ENCODE measurements at places on chromosomes 1 and 21.

DNA sequence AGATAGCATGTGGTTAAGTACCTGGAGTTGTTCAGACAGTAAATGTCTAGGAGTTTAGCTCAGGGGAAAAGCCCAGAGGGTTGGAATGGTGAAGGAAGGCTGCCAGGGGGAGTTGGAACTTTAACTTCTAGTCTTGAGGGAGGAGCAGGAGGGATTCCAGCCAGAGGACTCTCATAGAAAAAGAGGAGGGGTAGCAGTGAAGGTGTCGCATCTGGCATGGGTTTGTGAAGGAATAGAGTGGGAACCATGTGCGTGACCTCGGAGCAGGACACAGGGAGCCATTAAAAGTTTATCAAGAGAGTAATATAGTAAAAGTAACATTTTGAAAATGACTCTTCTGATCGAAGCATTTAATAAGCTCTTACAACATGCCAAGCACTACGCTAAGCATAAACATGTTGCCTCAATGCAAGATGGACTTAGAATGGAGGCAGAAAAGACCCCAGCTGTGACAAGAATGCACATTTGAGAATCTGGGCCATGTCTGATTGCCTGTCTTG, 632.4 kb upstream of the CAMK1G start:
- H3K4me1 ChIP-seq: peaks cover 21% of the 10 kb centered on the region
- no peaks in the 10 kb centered on the region for H3K36me3 ChIP-seq
- peak; percentile 4 for DNase-seq
- no peaks in the 10 kb centered on the region for H3K27me3 ChIP-seq
- no peak overlapping the region for H3K27ac ChIP-seq
- no peak overlapping the region for H3K4me3 ChIP-seq

DNA sequence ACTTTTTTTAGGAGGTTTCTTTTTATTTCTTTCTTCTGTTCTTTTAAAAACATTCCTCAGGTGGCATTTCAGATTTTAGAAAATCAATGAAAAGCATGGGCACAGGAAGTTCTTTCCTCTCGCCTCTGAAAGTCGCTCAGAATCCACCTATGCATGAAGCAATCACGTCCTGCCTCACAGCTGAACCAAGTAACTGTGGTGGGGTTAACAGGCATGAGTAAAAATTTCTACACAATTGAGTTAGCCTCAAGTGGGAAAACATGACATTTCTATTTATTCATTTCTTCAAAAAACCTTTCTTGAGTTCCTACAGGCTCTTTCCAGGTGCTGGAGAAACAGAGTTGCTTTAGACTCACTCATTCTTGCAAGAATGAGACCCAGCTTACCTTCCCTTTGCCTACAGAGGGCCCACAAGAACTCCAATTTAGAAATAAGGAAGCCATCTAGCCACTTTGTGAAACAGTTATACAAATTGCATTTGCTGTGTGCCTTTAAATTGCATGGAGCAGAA, 508.9 kb upstream of the PKN2 start:
- H3K27ac ChIP-seq: peak overlapping the region; percentile 75
- no peaks in the 10 kb centered on the region for H3K27me3 ChIP-seq
- H3K4me3 ChIP-seq: no peak overlapping the region
- no peaks in the 10 kb centered on the region for H3K36me3 ChIP-seq

- H3K4me1 ChIP-seq: peaks cover 15% of the 10 kb centered on the region
- no peak overlapping the region for H3K27ac ChIP-seq
- peaks cover 9% of the 10 kb centered on the region for H3K27me3 ChIP-seq
- H3K36me3 ChIP-seq: no peaks in the 10 kb centered on the region
- no peak overlapping the region for H3K4me3 ChIP-seq
Measured at GRCh38 chr1:30376054-30376697, 347.2 kb downstream of the MATN1 start.

DNA sequence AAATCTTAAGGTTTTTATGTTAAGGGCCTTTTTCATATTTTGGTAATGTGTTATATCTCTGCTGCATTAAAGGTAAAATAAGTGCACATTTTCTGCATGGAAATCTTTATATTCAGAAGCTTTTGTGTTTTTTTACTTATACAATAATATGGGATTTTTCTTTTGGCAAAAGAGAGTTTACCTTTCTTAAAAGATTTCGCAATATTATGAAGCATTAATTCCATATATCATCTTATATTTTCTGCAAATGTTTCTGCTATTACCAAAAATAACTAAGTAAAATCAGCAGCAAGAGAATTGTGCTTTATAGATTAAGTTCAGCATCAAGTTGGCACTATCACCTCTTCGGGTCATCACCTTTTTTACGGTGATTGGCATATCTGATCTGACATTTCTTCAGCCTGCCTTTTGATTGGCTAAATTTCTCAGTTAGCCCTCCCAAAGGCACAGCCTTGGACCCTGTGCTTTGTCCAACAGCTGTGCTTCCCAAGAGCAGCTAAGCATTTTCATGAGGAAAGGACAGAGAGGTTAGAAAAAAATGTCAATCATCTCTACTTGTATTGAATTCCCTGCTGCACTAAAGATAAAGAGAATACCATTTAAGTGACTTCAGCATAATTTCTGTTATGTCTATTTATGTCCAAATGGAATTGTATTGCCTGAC, 767.1 kb upstream of the PRMT6 start:
- H3K27ac ChIP-seq: no peak overlapping the region
- H3K36me3 ChIP-seq: no peaks in the 10 kb centered on the region

GRCh38 chr1:90402893-90403849, 313.9 kb downstream of the BARHL2 start:
- no peaks in the 10 kb centered on the region for H3K27me3 ChIP-seq
- peak; percentile 93 for DNase-seq
- H3K4me3 ChIP-seq: no peak overlapping the region
- H3K36me3 ChIP-seq: no peaks in the 10 kb centered on the region
- peaks cover 5% of the 10 kb centered on the region for H3K4me1 ChIP-seq

DNA sequence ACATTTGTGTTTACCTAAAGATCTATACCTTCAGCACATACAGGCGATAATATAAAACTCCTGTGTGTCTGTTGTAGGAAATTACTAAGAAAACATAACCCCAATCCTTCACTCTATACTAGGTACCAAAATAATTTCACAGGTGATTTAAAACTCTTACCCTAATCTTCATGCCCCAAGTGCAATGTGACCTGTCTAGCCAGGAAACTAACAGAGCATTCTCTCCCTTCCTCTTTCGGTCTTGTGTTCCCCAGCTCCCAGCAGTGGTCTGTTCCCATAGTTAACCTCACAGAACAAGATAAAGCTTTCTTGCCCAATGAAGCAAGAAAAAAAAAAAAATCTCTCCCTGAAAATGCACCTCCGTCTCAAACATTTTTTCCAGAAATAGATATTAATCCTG, 493.5 kb downstream of the DPYD start:
- H3K4me1 ChIP-seq: no peaks in the 10 kb centered on the region
- H3K27ac ChIP-seq: no peak overlapping the region
- H3K4me3 ChIP-seq: no peak overlapping the region
- no peaks in the 10 kb centered on the region for H3K36me3 ChIP-seq
- no peaks in the 10 kb centered on the region for H3K27me3 ChIP-seq
- no peak for DNase-seq

- no peak for DNase-seq
- H3K4me3 ChIP-seq: no peak overlapping the region
- H3K27me3 ChIP-seq: no peaks in the 10 kb centered on the region
- no peak overlapping the region for H3K27ac ChIP-seq
- H3K4me1 ChIP-seq: no peaks in the 10 kb centered on the region
- H3K36me3 ChIP-seq: no peaks in the 10 kb centered on the region
Measured at GRCh38 chr1:24528744-24529143, 26.1 kb downstream of the RCAN3 start.

GRCh38 chr1:1540090-1540817, at the start of gene TMEM240:
Gene TMEM240, minus strand, starts transcription at chr1:1540624. Its CDS starts 278 bp downstream, at chr1:1540346.
- peaks cover 24% of the 10 kb centered on the region for H3K4me1 ChIP-seq
- H3K27ac ChIP-seq: no peak within 1 kb of the TSS
- DNase-seq: peak; percentile 52
- peaks cover 8% of the 10 kb centered on the region for H3K27me3 ChIP-seq

DNA sequence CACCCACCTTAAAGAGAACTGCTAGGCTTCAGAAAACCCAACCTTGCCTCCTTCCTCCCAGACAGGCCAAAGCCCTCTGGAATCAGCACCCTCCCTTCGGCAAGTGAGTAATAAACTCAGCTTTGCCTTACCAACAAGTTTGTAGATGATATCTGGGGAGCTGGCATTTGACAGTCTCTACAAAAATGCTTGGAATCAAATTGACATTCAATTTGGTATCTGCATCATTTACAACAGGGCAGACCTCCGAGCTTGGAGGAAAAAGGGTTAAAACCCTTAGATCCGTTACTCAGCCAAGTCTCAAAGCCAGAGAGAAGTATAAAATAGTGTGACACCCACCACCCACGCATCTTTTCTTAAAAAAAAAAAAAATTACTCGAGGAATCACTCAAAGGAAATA, 149.3 kb upstream of the EDN2 start:
- no peaks in the 10 kb centered on the region for H3K36me3 ChIP-seq
- DNase-seq: no peak
- H3K27me3 ChIP-seq: peaks cover 12% of the 10 kb centered on the region
- H3K4me3 ChIP-seq: no peak overlapping the region
- H3K27ac ChIP-seq: no peak overlapping the region

- no peak for DNase-seq
- no peak overlapping the region for H3K4me3 ChIP-seq
- H3K27ac ChIP-seq: no peak overlapping the region
- no peaks in the 10 kb centered on the region for H3K36me3 ChIP-seq
- H3K27me3 ChIP-seq: peaks cover 3% of the 10 kb centered on the region
- H3K4me1 ChIP-seq: no peaks in the 10 kb centered on the region
Measured at GRCh38 chr1:29669912-29670311, 433.6 kb downstream of the PTPRU start.

DNA sequence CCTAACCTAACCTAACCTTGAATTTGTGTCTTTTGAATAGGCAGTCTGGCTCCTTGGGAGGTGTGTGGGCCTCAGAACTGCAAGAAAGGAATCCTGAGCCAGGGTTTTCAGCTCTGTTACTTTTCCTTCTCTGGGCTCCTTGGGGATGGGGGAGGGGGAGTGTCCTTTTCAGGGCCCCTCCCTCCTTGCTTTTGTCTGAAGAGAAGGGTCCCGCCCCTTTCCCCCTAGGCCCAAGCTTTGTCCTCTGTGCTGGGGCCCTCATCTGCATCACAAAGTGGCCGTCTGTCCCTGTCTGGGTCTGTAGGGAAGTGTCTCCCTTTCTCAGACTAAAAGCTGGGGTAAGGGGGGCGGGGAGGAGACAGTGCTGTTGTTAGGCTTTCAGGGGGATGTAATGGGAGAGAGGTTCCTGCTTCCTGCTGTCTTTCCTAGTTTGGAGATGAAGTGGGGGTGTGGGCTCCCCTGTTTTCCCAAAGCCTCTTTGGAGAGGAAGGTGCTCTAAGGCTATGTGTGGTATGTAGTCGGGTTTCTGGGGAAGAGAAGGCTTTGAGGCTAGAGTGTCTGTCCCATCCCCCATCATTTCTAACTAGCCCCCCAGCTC, 3.1 kb downstream of the AGO1 start:
- peak overlapping the region; percentile 46 for H3K27ac ChIP-seq
- peaks cover 12% of the 10 kb centered on the region for H3K36me3 ChIP-seq
- DNase-seq: no peak
- peaks cover 31% of the 10 kb centered on the region for H3K4me1 ChIP-seq

- peaks cover 6% of the 10 kb centered on the region for H3K4me1 ChIP-seq
- DNase-seq: peak; percentile 90
- H3K4me3 ChIP-seq: peak overlapping the region; percentile 19
- no peaks in the 10 kb centered on the region for H3K27me3 ChIP-seq
- H3K27ac ChIP-seq: peak overlapping the region; percentile 82
Measured at GRCh38 chr1:117339866-117340700, 27.2 kb upstream of the MAN1A2 start.

DNA sequence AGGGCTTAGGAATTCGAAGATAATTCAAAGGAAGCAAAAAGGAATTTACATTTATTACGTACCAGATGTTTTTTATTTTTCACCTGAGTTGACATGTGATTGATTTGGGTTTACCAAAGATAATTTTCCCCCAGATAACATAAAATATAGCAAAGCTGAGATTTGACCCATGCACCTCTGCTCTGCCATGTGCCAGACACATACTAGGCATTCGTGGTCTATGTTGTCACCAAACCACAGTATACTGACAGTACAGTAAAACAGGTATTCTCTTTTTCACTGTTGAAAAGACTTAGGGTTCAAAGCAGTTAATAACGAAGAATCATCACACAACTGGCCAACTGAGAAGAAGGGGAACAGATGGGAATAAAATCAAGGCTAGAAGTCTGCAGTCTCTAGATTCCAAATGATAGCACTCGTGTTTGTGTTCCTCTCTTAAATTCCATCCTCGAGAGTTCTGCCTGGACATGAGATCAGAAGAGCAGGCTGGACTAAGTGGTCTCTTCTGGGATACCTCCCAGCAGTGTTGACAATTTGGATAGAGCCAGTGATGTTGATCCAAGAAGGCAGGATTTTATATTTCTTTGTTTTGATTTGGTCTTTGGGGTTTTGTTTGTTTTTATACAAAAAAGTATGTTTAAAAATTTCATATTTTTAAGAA, 85.3 kb upstream of the RAVER2 start:
- H3K27me3 ChIP-seq: no peaks in the 10 kb centered on the region
- no peak overlapping the region for H3K4me3 ChIP-seq
- no peak overlapping the region for H3K27ac ChIP-seq
- peaks cover 27% of the 10 kb centered on the region for H3K36me3 ChIP-seq
- H3K4me1 ChIP-seq: no peaks in the 10 kb centered on the region

DNA sequence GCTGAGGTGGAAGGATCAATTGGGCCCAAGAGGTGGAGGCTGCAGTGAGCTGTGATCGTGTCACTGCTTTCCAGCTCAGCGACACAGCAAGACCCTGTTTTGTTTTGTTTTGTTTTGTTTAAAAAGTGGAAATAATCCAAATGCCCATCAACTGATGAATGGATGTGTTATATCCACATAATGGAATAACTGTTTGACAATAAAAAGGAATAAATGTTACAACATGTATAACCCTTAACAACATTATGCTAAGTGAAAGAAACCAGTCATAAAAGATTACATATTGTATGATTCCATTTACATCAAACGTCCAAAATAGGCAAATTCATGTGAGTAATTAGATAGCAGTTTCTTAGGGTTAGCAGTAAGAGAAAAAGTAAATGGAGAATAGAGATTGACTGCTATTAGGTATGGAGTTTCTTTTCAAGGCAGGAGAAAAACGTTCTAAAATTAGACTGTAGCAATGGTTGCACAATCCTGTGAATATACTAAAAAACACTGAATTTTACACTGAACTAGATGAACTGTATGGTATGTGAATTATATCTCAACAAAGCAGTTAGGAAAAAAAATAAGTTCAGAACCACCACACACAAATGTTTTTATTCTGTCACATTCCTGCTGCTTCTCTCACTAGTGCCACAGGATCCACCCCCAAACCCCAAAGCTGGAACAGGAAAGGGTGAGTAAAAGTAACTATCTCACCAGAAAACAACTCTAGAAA, 15.7 kb downstream of the FOXJ3 start:
- H3K27ac ChIP-seq: no peak overlapping the region
- no peak overlapping the region for H3K4me3 ChIP-seq
- no peaks in the 10 kb centered on the region for H3K36me3 ChIP-seq
- H3K27me3 ChIP-seq: no peaks in the 10 kb centered on the region
- DNase-seq: no peak

GRCh38 chr1:222618880-222619596, 1.1 kb downstream of the MIA3 start:
- H3K36me3 ChIP-seq: peaks cover 6% of the 10 kb centered on the region
- no peak overlapping the region for H3K27ac ChIP-seq
- peak overlapping the region; percentile 59 for H3K4me3 ChIP-seq
- H3K27me3 ChIP-seq: no peaks in the 10 kb centered on the region
- H3K4me1 ChIP-seq: no peaks in the 10 kb centered on the region

- peaks cover 19% of the 10 kb centered on the region for H3K36me3 ChIP-seq
- no peaks in the 10 kb centered on the region for H3K4me1 ChIP-seq
- no peak overlapping the region for H3K27ac ChIP-seq
- H3K27me3 ChIP-seq: no peaks in the 10 kb centered on the region
- H3K4me3 ChIP-seq: no peak overlapping the region
- DNase-seq: no peak
Measured at GRCh38 chr1:36166938-36167905, 11.3 kb downstream of the MAP7D1 start.

GRCh38 chr1:66464802-66465201, 69.2 kb upstream of the SGIP1 start:
- H3K36me3 ChIP-seq: no peaks in the 10 kb centered on the region
- DNase-seq: no peak
- H3K27ac ChIP-seq: no peak overlapping the region

Measured in large intestine (tissue), 12 donors.